ENCODE measurements at places on chromosomes 3 and 15. TPM values are rescaled to one million over a fixed set of nuclear protein-coding genes. Genes with fewer than 3 reads are reported as not detected.

Gene C3orf62
- 8.7 TPM for polyA plus RNA-seq

DNA sequence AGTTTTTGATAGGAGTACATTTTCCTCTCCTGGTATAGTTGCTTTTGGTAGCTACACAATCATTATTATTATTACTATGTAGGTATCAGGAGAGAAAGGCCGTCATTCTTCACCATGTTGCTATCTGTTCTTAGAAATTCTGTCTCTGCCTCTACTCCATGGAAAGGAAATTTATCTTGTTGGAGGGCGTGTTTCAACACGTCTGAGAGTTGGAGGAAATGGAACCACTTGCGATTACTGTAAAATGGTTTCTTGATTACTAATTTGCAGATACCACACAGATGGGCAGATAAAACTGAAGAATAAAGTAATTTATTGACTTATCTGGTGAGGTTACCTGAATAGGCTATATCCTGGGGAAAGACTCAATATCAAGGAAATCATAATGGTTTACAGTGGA, 488.4 kb downstream of the NR2F2 start:
- no peaks in the 10 kb centered on the region for H3K27me3 ChIP-seq
- DNase-seq = no peak
- no peaks in the 10 kb centered on the region for H3K4me1 ChIP-seq
- H3K4me3 ChIP-seq = no peak overlapping the region
- H3K27ac ChIP-seq = no peak overlapping the region

DNA sequence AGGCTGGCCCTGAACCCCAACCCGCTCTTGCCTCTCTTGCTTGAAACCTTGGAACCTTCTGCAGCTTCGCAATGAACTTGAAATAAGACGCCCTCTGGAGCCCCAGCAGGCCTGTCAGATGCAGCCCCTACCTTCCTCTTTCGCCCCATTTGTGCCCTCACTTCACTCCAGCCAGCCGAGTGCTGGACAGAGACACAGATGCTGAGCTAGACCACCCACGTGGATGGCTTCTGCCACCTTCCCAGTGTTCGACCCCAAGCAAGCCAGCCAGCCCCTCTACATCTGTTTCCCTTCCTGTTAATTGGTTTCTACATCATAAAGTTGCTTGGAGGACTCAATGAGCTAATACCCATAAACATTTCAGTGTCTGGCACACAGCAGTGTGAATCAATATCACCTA, 23.8 kb upstream of the SNRPA1 start:
- H3K27ac ChIP-seq = no peak overlapping the region
- H3K4me3 ChIP-seq = no peak overlapping the region
- no peak for DNase-seq
- H3K4me1 ChIP-seq = peaks cover 7% of the 10 kb centered on the region

GRCh38 chr3:52236424-52236886, 2.5 kb downstream of the TWF2 start:
- H3K27ac ChIP-seq = no peak overlapping the region
- peaks cover 45% of the 10 kb centered on the region for H3K36me3 ChIP-seq
- H3K4me1 ChIP-seq = peaks cover 41% of the 10 kb centered on the region
- no peak overlapping the region for H3K4me3 ChIP-seq

Gene GATA2
- not detected for polyA plus RNA-seq

GRCh38 chr3:9347081-9347480, 15.8 kb upstream of the THUMPD3 start:
- no peaks in the 10 kb centered on the region for H3K36me3 ChIP-seq
- no peak for DNase-seq
- H3K27ac ChIP-seq = no peak overlapping the region
- H3K27me3 ChIP-seq = no peaks in the 10 kb centered on the region
- H3K4me3 ChIP-seq = no peak overlapping the region
- H3K4me1 ChIP-seq = no peaks in the 10 kb centered on the region

DNA sequence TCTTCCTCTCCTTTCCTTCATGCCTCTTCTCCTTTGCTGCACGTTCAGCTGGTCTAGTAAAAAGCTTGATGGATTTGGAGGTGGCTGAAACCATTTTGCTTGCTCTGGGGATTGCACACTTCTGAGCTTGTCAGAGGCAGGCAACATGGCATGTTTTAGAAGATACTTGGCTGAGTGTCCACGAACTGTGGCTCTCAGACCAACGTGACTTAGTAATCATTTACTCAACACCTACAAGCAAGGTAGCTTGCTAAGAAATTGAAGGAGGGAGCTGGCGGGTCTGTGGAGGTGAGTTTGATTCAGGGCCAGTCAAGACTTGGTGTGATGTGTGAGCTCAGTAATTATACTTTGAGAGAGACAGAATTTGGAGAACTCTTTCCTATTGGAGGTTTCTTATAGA, 196.0 kb downstream of the LPP start:
- no peak overlapping the region for H3K27ac ChIP-seq
- no peak overlapping the region for H3K4me3 ChIP-seq
- no peak for DNase-seq
- H3K27me3 ChIP-seq = no peaks in the 10 kb centered on the region

Gene CYP19A1
- polyA plus RNA-seq = not detected

Gene RAB6B
- polyA plus RNA-seq = not detected
